KG1 (cell line): ENCODE measurements at places on chromosomes 11 and 22.

DNA sequence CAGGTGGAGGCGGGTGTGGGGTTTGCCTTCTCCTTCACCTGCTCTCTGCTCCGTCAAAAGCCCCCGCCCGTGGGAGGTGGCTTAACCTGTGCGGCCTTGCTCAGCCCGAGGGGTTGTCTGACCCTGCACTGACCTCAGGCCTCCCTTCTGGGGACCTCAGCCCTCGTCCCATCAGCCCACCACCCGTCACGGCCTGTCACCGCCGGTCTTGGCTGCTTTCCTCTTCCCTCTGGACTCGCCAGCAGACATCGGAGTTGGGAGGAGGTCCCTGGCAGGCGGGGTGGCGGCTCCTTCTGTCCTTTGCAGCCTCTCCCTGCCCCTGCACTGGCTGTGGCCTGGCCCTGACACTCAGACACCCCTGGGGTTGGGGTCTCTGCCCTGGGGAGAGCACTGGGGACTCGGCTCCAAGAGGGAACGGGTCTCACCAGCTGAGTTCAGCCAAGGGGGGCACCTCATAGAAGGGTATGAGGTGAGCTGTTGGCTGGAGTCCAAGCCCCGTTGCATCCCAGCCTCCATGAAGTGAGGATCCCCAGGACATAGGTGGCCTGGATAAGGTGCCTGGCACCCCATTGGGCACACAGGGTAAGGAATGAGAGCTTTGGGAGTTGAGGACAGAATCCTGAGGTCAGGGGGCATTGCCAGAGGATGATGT is 999.6 kb downstream of the BRD1 start:
- DNase-seq = no peak

GRCh38 chr11:99410636-99411035 is 389.9 kb downstream of the CNTN5 start:
- no peak for DNase-seq

GRCh38 chr11:121580154-121580553 is 127.4 kb upstream of the SORL1-AS1 start:
- no peak for DNase-seq

DNA sequence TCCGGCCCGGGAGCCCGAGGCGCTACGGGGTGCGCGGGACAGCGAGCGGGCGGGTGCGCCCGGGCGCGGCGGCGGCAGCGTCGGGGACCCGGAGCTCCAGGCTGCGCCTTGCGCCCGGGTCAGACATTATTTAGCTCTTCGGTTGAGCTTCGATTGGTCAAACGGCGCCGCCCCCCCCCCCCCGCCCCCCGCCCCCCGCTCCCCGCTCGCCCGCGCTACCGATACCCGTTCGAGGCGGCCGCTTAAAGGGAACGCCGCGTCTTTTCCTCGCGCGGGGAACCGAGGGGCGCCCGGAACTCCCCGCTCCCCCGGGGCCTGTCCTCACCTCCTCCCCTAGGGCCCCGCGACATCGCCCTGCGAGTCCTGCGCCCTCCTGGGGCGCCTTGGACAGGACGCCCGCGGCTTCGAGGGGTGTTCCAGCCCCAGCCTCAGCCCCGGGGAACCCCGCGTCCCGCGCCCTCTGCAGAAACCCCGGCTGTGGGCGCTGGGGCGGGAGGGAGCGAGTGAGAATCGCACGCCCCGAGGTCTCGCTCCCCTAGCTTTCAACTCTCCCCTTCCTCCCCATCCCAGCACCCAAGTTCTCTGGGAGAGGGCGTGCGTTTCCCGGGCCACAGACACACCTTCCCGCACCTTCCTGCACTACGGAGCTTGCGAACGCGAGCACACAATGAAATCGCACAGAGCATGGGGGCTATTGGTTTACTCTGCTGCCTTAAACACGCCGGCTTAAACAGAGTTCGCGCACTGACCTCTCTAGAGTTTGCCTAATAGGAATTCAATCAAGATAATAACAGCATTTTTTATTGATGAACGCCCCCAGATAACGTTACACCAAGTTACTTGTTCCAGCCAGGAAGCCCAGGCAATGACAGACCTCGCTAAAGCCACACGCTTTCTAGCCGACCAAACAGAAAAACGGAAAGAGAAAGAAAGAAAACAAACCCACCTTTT is at the start of gene BDNF:
Gene BDNF, minus strand, starts transcription at position 105 of the 951 bp plus-strand sequence. CDS start 41,891 bp downstream, outside the sequence.
- DNase-seq = peak; percentile 37

DNA sequence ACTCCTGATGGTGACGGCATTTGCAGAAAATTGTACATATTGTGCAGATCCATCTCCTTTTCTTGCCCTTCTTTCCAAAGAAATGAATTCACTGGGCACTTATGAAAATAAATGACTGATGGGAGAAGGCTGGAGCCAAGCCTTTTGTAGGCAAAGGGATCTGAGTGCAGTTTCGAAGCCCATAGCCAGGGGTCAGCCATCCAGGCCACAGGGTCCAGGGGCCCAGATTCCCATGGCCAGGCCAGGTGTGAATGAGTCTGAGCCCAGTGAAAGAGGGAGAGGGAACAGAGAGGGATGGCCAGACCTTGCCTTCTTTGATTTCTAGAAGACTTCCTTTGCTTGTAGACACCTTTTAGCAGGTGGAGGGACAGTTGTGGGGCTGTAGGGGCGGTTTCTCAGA is 209.1 kb downstream of the KIRREL3 start:
- DNase-seq = no peak

GRCh38 chr22:42547562-42547961 is 6.2 kb upstream of the SERHL2 start:
- no peak for DNase-seq

DNA sequence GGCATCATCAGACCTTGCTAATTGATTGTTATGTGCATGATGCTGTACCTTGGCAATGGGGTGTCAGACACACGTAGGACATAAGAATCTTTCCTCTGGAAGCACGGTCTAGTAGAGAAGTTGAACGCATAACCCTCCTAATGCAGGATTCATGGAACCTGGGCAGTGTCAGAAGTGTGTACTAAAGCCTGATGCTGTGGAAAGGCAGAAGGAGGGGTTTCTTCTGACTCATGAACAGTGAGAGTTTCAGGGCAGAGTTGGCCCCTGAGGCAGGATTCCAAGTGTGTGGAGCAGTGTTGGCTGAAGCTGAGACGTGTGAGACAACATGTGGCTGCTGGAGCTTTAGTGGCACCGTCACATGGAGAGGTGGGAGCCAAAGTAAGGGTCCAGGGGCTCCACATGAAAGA is 3.5 kb downstream of the PANX1 start:
- no peak for DNase-seq

- DNase-seq = no peak
These were observed 566 bp downstream of the DDB1 start for GRCh38 chr11:61332281-61332796.

DNA sequence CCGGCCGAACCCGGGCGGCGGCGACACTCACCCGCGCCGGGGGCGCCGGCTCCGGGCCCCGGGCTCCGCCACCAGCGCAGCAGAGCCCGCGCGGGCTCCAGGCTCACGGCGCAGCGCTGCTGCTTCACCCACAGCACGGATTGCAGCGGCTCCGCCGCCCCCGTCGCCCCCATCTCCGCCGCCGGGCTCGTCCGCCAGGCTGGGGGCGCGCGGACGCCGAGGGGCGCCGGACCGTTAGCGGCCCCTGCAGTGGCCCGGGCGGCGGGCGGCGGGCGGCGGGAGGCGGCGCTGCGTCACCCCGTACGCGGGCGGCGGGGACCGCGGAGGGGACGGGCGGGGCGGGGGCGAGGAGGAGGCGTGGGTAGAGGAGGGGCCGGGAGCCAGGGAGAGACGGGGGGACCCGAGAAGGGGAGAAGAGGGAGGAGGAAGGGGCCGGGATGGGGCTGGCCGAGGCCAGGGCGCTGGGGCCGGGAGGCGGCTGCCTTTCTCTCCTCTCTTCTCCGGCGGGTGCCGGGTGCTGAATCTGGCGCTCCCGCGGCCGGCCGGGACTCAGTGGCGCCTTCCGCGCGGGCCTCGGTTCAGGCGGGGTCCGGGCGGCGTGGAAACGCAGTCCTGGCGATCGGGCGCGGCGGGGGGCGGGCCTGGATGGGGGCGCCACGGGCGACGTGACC is at the start of gene CERK:
Gene CERK, minus strand, starts transcription at position 277 of the 671 bp plus-strand sequence. Its CDS starts 104 bp downstream, at position 173.
- DNase-seq = peak; percentile 16

DNA sequence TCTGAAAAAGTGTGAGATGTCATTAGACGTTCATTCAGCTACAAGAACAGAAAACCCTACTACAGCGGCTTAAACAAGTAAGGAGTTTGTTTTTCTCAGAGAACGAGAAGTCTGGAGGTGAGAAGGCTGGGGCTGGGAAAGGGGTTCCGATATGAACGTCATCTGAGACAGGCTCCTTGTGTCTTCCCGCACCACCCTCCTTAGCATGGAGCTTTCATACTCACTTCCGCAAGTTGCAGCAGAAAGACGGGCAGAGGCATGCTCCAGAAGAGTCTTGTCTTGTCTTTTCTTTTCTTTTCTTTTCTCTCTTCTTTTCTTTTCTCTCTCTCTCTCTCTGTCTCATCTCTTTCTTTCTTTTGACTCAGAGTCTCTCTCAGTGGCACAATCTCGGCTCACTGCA is 3.6 kb downstream of the TMEM45B start:
- DNase-seq = no peak

- no peak for DNase-seq
These were observed 1.3 kb downstream of the CST6 start for GRCh38 chr11:66012946-66013761.

GRCh38 chr11:102971766-102972165 is 16.2 kb upstream of the MMP13 start:
- no peak for DNase-seq

GRCh38 chr11:88284336-88285050 is 53.0 kb downstream of the CTSC start:
- DNase-seq = no peak

DNA sequence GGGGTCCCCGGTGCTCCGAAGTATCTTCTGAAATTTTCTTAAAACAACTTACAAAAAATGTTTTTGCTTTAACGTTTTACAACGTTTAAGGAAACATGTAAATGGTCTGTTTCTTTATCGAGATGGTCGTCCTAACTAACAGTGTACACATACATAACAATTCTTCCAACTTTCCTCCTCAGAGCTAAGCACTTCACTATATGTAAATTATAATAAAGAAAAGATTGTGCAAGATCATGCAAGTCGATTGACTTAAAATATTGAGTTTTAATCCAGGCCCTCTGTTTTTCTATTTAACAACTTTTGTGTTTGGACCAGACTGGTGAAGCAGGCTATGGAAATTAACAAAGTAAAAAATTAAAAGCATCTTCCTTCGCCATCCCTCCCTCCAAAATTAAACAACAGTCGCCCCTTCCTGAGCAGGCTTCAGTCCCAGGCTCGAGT is 4.9 kb downstream of the ALX4 start:
- DNase-seq = no peak

DNA sequence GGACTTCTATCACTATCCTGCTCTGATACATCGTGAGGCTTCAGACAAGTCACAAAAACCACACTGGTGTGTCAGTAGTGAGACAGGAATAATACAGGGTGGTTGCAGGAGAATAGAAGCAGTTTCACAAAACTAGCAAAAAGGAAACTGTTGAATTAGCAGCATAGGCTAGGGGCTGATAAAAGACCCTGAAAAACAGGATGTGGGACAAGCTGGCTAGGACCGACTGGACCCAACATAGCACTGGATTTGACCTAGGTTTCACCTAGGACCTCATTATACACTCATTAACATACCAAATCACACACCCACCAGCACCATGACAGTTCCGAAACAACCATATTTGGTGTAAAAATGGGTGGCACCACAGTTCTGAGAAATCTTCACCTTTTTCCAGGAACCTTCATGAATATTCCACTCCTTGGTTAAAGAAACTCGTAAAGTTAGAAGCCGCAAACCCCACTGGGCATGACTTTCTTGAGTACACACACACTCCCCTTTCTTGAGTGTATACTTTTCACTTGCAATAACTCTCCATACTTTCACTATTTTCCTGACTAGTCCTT is 76.2 kb downstream of the SLC1A2 start:
- peak; percentile 90 for DNase-seq

GRCh38 chr22:23071230-23072076 is 1.1 kb downstream of the GNAZ start:
- no peak for DNase-seq

DNA sequence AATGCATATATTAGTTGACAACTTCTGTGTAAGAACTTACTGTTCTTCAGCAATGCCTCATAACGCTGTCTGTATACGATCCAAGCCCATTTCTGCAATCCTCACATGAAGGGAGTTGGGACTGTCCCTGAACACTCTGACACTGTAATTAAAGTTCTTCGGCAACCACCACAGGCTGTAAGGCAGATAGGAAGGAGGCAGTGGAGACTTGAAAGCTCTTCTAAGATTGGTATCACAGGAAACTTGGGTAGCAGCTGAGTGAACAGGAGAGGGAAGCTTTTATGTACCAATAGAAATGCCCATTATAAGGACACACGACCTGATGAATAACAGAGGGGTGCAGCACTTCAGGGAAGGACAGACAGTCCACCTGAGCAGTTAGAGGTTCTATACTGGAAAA is 12.0 kb upstream of the GAB2 start:
- DNase-seq = no peak

GRCh38 chr11:34154059-34154875 is 48.8 kb downstream of the NAT10 start:
- DNase-seq = no peak

DNA sequence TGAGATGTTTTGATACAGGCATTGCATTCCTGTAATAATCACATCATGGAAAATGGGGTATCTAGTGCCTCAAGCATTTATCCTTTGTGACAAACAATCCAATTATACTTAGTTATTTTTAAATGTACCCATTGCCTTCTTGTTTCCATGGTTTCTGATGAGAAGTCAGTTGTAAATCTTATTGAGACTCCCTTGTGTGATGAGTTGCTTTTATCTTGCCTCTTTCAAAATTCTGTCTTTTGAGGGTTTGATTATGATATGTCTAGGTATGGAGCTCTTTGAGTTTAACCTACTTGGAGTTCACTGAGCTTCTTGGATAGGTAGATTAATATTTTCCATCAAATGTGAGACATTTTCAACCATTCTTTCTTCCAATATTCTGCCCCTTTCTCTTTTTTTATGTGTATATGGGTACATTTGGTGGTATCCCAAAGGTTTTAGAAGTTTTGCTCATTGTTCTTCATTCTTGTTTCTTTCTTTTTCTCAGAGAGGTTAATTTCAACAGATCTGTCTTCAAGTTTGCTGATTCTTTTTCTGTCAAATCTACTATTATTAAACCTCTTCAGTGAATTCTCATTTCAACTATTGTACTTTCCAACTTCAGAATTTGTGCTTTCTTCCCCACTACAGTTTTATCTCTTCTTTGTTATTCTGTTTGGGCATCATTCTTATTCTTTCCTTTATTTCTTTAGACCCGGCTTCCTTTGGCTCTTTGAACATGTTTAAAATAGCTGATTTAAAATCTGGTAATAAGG is 13.7 kb downstream of the NAGA start:
- DNase-seq = no peak

DNA sequence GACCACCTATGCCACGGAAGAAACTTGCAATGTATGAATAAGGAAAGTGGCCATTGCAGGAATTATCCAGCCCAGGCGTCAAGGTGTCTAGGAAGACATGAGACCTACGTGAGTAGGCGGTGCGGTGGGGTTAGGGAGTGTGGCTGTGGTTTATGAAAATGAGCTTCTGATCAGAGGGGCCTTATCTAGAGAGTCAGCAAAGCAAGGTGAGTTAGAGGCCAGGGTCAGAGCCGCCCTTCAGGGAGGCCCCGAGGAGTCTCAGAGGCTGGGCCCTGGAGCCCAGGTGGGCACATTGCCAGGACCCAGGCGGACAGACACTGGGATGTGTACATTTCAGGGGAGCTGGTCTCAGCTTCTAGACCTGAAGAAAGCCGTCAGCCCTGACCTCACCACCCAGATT is 13.8 kb upstream of the LINC01488 start:
- no peak for DNase-seq

GRCh38 chr22:27163162-27164137 is 506.1 kb downstream of the MIAT start:
- DNase-seq = no peak
